Ureter (tissue), 1 donor: ENCODE measurements at places on chromosomes 11 and 22. TPM values are rescaled to one million over a fixed set of nuclear protein-coding genes. Genes with fewer than 3 reads are reported as not detected.

- peak; percentile 74 for DNase-seq
Observed at GRCh38 chr11:9575260-9576240, 2.1 kb downstream of the WEE1 start.

DNA sequence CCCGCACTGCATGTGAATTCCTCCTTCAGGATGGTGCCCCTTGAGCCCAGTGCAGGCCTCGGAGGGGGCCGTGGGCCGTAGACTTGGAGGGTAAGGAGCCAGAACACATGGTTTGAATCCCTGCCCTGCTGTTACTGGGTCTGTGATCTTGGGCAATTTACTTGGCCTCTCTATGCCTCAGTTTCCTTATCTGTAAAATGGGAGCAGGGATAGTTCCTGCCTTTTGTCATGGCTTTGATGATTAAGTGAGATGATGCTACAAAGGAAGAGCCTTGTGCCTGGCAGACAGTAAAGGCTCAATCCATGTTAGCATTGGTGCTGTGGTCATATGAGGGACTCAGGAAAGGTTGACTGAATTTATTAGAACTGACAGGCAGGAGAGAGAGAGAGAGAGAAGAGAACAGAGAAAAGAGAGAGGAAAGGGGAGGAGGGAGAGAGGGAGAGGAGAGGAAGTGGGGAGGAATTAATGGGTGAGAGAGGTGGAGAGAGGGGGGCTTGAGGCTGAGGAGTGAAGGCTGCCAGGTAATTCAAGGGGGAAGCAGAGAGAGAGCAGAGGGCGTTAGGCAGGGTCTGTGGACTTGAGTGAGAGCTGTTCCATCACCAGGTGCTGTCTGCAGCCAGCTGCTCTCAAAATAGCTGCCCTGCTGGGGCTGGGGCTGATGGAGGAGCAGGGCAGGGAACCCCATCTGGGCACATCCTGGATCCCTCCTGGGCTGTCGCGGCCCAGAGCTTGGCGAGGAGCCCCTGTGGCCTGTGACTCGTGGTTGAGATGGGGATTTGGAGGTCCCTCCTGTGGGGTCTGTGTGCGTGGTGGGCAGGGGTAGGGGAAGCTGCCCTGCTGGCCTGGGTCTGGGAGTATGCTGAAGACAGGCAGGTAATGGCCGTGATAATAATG is 44.1 kb downstream of the MCM5 start:
- DNase-seq = no peak

Gene ASCC2
- 147 TPM for total RNA-seq

GRCh38 chr11:46676436-46677158 is 23.8 kb downstream of the ARHGAP1 start:
- DNase-seq = no peak
